Stimulated activated CD8-positive, alpha-beta memory T cell treated with anti-CD3 and anti-CD28 coated beads, Interleukin-7, amount 100 ng/mL, for 1 hour (primary cell): ENCODE measurements at places on chromosomes 13 and 19.

GRCh38 chr13:90984756-90985155 lies 362.7 kb upstream of the MIR17HG start:
- DNase-seq: no peak

DNA sequence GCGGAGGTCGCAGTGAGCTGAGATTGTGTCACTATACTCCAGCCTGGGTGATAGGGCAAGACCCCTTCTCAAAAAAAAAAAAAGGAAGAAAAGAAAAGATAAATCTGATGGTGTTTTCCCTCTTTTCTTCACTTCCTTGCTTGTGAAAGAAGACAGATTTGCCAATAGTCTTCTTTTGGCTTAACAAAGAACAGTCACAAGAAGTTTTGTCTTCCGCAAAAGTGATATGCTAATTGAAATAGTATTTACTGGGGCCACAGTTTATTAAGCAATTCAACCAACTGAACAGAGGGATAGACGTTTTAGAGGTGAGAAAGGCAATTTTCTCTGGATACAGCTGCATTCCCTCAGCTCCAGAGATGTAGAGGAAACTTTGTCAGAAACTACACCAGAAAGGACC lies 22.9 kb upstream of the PLAUR start:
- DNase-seq: no peak

DNA sequence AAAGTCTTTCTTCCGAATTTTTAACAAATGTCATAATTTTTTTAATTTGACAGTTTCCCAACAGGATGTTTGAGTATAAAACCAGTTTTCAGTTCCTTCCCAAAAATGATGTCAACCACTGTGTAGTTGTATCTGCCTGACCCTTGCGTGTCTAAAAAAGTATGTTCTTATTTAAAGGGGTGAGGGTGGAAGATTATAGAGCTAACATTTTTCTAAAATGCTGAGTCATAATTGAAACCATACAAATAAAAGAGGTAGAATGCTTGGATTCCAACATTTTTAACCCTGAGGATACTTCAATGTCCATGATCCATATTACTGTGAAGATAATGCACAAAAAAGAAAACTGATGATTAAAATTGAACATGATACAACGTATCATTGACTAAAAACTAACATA lies 1388.8 kb downstream of the UQCRFS1 start:
- DNase-seq: no peak

DNA sequence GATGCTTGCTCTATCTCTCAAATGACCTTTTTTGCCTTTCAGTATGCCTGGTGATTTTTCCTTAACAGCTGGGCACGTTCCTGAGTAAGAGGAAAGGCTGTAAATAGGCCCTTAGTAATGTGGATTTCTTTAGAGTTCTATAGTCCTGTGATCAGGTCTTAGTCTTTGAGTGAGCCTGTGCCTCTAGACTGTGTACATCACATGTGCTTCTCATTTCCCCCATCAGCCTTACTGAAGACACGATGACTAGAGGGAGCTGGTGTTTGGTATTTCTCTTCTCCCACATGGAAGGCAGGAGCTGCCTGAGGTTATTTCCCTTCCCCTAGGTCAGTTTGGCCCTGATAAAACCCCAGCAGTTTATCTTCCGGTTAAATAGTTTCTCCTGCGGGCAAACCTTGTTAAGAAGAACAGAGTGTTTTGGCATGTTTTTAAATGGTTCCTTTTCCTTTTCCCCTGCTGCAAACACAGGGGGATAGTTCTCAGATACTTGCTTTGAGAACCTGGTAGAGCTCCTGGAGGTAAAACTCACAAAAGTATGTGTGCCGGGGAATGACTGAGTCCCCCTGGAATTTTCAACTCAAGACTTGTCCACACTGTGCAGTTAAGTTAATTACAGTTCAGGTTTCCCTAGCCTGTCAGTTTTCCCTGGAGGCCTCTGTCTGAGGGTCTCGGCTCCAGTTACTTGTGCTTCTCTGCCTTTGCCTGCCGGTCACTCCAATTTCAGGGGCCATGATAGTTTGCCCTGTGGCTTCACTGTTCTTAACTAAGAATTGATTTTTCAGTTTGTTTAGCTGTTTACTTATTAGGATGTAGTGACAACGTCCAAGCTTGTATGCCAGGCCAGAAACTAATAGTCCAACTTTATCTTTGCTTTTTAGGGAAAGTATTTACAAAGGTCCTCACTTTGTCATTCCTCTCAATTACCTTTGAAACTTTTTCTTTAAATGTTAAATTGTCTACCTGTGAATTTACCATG lies 94.4 kb downstream of the URI1 start:
- DNase-seq: no peak

GRCh38 chr19:1140272-1141027 lies 33.6 kb downstream of the SBNO2 start:
- DNase-seq: no peak

DNA sequence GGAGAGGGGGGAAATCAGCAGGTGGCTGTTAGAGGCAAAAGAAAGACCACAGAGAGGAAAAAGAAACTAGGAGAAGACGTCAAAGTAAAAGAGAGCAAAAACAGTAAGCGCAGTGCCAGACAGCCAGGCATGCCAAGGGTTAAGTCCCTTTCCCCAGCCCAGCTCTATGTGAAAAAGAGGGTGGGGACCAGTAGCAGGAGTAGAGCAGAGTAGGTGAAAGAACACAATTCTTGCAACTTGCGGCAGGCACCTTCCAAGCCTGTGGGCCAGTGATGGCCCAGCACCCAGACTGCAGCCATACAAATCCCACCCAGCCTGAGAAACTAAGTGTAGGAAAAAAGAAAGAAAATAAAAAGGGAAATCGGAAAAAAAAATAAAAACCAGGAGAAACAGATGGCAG lies 64.2 kb upstream of the ZNF85 start:
- DNase-seq: no peak

GRCh38 chr13:99726282-99726894 lies 225.1 kb downstream of the TM9SF2 start:
- DNase-seq: no peak

GRCh38 chr19:47613165-47614020 lies 4.5 kb downstream of the BICRA start:
- no peak for DNase-seq

- no peak for DNase-seq
These were observed 344.0 kb downstream of the DACH1 start for GRCh38 chr13:71522941-71523526.

GRCh38 chr13:44237276-44237767 lies 136.3 kb upstream of the SERP2 start:
- DNase-seq: no peak
